ENCODE measurements at places on chromosomes 6 and 20. TPM values are rescaled to one million over a fixed set of nuclear protein-coding genes. Genes with fewer than 3 reads are reported as not detected.
A peak's percentile ranks its signal among the peaks of the same experiment; 100 is the strongest.

GRCh38 chr6:155004017-155004416 is 8.9 kb downstream of the TIAM2 start:
- H3K4me3 ChIP-seq = no peak overlapping the region
- peaks cover 4% of the 10 kb centered on the region for H3K4me1 ChIP-seq
- no peak overlapping the region for H3K27ac ChIP-seq
- peaks cover 2% of the 10 kb centered on the region for H3K27me3 ChIP-seq

DNA sequence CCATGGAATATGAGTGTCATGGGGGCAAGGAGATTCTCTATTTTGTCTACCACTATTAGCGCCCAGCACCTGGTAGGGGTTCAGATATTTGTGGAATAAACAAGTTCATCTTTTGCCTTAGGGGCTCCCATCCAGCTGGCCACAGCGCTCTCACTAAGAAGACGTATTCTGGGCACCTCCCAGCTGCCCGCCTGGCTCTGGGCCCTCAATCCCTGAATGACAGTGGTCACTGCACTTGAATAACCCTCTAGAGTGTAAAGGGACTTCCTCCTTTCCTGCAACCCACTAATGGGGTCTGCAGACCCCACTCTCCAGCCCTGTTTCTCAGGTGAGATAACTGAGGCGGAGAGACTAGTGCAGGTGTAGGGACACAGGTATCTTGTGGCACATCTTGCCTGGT is 36.2 kb downstream of the SNX5 start:
- no peak overlapping the region for H3K4me3 ChIP-seq
- no peaks in the 10 kb centered on the region for H3K27me3 ChIP-seq
- peaks cover 2% of the 10 kb centered on the region for H3K4me1 ChIP-seq
- H3K27ac ChIP-seq = no peak overlapping the region
- H3K36me3 ChIP-seq = peaks cover 3% of the 10 kb centered on the region

DNA sequence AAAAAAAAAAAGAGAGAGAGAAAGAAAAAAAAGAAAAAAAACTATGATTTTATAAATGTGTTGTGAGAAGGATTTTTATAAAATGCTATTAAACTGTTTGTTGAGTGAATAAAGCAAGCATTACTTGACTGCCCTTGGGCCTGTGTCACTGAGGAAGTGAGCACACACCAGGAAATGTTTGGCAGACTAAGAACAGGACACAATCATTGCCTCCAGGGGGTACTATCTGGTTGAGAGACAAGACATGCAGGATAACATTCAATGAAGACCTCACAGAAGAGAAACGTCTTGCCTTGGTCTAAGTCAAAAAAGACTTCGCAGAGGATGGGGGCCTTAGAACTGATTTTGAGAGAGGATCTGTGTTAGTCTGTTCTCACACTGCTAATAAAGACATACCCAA is 40.6 kb downstream of the MTFR2 start:
- H3K36me3 ChIP-seq = no peaks in the 10 kb centered on the region
- no peaks in the 10 kb centered on the region for H3K4me1 ChIP-seq
- DNase-seq = no peak
- H3K27me3 ChIP-seq = no peaks in the 10 kb centered on the region
- no peak overlapping the region for H3K4me3 ChIP-seq

DNA sequence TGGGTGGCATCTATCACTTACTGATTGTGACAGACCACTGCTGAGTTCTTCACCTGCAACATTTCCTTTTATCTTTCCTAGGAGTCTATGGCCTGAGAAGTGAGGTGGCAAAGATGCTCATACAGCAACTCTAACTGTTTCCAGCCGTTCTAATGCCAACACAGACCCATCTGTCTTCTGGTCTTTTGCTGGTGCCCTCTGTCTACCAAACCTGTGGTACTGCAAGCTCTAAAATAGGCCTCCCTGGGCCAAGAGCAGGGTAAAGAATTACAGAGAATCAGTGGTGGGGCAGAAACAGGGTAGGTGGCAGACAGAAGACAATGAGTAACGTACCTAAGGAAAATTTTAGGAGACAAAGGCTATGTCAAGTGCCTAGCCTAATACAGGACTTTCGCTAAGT is 611.0 kb upstream of the FLRT3 start:
- no peak for DNase-seq
- no peaks in the 10 kb centered on the region for H3K4me1 ChIP-seq
- no peak overlapping the region for H3K27ac ChIP-seq
- H3K36me3 ChIP-seq = no peaks in the 10 kb centered on the region
- no peaks in the 10 kb centered on the region for H3K27me3 ChIP-seq

The OPN5 gene
- total RNA-seq = not detected

GRCh38 chr6:53517021-53517420 is 27.9 kb downstream of the GCLC start:
- no peak overlapping the region for H3K27ac ChIP-seq
- no peak for DNase-seq
- H3K4me3 ChIP-seq = no peak overlapping the region
- H3K4me1 ChIP-seq = no peaks in the 10 kb centered on the region
- H3K36me3 ChIP-seq = peaks cover 26% of the 10 kb centered on the region
- H3K27me3 ChIP-seq = no peaks in the 10 kb centered on the region

DNA sequence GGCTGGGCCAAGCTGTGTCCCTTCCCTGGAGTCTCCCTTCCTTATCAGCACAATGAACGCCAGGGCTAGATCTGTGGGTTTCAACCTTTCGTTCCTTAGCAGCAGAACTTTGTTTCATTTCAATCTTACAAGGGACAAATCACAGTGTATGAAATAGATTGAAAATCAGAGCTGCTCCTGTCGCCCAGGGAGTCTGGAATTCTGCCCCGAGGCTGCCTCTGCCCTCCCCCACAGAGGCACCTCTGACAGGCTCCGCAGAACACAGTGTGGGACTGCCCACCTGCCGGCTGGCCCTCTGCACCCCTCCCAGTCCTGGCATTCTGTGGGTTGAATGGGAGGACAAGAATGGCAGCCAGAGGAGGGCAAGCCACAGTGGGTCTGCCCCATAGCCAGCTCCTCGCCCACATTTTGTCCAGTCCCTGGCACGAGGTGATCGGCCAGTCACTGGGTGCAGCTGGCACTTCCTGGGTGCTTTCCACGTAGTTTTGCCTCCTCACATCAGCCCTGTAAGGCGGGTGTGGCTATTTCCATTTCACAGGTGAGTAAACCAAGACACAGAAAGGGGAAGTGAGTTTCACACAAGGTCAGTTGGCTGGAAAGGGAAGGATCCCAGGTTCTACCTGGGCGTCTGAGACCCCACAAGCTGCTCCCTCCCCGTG is 26.1 kb downstream of the MANBAL start:
- no peak for DNase-seq
- peaks cover 17% of the 10 kb centered on the region for H3K4me1 ChIP-seq
- H3K27ac ChIP-seq = no peak overlapping the region

DNA sequence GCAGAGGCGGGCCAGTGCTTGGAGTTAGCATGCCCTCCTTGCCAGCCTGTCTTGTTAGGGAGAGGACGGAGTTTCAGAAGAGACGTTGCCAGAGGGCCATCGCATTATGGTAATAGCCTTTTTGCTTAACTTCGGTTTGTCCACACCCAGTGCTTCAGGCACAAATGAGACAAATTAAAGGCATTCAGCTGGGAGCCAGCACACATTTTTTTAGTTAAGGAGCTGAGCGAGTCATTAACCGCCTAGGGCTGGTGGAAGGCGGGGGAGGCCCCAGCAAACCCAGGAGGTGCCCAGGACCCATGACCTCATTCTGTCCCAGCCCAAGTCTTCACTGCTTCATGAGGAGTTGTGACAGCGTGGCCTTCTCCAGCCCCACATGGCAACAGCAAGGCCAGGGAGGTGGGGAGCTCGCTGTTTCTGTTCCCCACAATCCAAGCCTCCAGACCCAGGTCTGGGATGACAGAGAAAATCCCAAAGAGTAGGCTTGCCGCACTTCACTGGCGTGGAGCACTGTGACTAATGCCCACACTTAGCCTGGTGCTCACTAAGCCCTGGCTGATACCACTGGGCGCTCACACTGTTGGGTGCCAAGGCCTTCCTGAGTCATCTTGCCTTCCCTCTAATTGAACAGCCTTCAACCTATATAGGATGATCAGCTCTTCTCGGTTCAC is 237.1 kb downstream of the ANKRD60 start:
- no peaks in the 10 kb centered on the region for H3K36me3 ChIP-seq
- peaks cover 6% of the 10 kb centered on the region for H3K27me3 ChIP-seq
- H3K4me1 ChIP-seq = no peaks in the 10 kb centered on the region
- peak; percentile 20 for DNase-seq
- no peak overlapping the region for H3K4me3 ChIP-seq

DNA sequence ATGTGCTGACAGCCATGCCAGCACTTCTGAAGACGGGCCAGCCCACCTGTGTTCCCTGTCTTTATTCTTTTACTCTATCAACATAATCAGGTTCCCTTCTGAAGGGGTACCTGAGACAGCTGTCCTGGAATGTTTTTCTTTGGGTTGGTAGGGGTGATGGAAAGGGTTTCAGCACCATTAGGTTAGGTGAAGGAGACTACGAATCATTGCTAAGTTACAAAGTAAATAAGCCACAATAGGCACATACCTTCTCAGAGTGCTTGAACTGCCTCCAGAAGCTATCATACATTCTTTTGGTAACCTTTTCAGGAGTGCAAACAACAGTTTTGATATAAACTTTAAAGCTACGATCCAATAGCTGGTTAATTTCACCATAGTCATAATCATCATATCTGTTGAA is 106.3 kb downstream of the SESN1 start:
- no peak for DNase-seq
- peaks cover 37% of the 10 kb centered on the region for H3K36me3 ChIP-seq
- no peak overlapping the region for H3K27ac ChIP-seq
- H3K4me3 ChIP-seq = no peak overlapping the region

DNA sequence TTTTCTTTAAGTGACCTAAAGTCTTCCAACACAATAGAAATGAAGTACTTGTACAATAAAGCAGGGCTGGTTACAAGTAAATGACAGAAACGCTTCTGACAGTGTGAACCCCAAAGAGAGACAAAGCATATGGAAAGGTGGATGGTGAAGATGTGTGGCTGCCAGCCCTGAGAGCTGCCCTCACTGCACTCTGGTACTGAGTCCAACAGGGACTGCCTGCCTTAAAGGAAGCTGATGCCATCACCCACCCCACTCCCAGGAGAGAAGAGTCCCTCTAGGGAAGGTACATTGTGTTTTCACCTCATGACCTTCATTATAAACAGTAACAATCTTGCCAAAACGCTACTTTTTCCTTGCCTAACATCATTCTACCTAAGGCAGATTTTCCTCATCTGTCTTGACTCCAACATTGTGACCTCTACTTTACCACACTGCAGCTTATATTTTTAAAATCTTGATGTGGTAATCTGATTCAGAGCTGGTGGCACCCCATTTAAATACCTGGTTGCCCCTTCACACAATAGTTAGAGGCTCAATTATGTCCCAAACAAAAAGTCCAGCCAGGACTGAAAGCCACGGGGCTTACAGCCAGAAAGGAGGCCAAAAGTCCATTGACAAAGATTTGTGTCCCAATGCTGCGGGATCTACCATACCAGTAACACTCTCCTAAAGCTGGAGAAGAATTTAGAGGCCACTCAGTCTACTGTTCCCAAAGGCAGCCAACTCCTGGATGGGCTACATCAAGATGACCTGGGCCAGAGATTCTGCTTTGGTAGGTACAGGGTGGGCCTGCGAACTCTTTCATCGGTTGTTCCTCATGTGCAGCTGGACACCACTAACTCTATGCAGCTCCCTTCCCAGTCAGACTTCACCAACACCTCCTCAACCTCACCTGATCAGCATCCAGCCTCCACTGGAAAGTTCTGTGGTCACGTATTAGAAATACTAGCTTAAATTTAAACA is 4.4 kb downstream of the APMAP start:
- no peaks in the 10 kb centered on the region for H3K27me3 ChIP-seq
- H3K36me3 ChIP-seq = peaks cover 15% of the 10 kb centered on the region
- H3K4me3 ChIP-seq = no peak overlapping the region
- DNase-seq = no peak
- H3K4me1 ChIP-seq = peaks cover 72% of the 10 kb centered on the region
